M059J (cell line): ENCODE measurements at places on chromosomes 6 and 20. TPM values are rescaled to one million over a fixed set of nuclear protein-coding genes. Genes with fewer than 3 reads are reported as not detected.
A peak's percentile ranks its signal among the peaks of the same experiment; 100 is the strongest.

Gene CLPSL2
- total RNA-seq = not detected in 2 replicates

Gene ELMO2
- 46.4 and 54.9 TPM in 2 replicates for total RNA-seq

Gene SLC32A1
- total RNA-seq = not detected in 2 replicates

DNA sequence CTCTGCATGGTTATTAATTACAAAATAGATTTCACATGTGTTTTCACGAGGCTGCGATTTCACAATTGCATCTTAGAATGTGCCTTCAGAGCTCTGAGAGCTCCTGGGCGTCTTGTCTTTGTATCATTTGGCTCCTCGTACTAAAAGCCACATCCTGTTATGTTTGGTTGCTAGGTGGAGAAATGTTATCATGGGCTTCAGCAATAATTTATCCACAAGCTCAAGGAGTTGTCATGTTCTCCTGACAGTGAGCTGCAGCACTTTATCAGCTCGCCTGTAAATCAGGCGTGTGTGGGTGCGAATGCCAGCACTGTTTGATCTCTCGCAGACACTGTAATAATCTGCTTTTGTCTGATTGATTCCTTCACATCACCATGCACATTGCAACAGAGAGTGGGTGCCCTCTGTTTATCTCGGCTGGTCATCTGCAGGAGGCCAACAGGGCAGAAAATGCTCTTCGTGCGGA lies 218.6 kb upstream of the ZFP64 start:
- DNase-seq = peak; percentile 93

- DNase-seq = no peak
Observed at GRCh38 chr6:153309651-153310050, 178.6 kb upstream of the RGS17 start.

DNA sequence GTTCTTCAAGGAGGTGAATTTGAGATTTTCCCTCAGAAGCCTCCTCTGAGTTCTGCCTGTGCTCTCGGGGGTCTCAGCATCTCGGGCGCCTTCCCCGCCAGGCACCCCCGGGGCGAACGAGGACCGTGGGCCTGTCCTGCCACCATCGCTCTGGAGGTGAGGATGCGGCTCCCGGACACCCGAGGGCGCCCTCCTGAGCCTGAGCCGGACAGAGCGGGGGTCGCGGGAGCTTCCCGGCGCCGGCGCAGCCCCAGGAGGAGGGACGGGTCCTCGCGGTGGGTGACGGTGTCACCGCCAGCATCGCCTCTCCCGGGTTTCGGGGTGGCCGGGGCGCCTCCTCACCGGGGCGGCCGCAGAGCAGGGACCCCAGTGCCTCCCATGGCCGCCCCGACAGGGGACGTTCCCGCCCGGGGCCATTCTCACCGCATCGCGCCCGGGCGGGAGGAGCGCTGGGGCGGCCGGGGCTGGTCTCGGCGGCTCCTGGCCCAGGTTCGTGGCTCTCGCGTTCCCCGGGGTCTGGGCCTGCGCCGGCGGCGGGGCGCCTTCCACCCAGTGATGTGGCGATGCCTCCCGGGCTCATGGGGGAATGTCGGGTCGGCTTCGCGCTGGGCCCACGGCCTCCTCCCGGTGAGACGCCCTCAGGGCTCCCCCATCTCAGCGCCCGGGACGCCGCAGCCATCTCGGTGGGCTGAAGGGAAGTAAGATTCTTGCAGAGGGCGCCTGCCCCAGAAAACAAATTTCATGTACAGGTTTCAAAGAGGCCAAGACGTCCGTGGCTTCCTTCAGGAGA lies 210.5 kb downstream of the ERMARD start:
- no peak for DNase-seq

DNA sequence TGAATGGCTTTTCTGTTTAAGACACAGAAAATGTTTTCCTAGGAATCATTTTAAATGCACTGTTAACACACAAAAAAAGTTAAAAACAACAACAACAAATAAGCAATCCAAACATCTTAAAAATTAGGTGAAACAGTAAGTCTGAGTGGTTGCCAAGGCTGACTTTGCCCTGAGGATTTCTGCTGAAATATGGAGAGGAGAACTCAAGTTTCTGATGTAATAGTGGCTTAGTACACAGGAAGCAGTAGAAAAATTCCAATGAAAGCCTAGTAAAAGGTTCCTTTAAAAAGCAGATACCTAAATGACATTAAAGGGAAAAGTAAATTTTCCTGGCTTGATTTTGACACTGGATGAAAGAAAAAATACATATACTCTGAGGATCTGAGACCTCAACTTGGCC lies 184.2 kb downstream of the EPM2A start:
- no peak for DNase-seq

DNA sequence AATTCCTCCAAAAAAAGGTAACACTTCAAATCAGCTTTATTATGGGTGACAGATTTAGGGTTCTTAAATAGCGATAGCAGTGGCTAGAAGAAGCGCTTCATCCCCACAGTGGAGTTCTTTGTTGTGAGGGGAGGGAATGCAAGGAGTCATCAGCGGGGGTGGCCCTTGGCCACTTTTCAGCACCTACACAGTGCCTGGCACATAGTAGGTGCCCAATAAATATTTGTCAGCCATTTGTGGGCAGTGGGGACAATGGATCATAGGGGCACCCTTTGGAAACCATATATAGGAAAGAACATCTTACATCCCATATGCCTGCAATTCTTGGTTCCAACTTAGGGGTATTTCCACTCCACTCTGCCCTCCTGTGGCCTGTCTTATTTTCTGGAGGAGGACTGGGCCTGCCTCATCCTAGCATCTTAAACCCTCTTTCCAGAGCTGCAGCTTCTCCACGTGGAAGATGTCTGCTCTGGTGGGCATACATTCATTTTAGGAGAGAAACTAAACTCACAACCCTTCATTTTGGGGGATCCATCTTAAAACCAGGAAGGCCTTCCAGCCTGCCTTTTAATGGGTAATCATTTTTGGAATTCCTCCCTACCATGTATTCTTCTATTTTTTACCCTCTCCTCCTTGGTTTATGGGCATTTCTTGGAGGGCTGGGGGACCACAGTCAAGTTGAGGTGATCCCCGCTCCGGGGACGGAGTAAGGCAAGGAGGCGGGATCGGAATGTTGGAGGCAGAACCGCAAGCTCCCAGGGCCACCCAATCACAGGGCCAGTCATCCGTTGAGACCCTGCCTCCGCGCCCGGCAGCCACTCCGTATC lies 2.6 kb upstream of the GPSM3 start:
- DNase-seq = peak; percentile 67

DNA sequence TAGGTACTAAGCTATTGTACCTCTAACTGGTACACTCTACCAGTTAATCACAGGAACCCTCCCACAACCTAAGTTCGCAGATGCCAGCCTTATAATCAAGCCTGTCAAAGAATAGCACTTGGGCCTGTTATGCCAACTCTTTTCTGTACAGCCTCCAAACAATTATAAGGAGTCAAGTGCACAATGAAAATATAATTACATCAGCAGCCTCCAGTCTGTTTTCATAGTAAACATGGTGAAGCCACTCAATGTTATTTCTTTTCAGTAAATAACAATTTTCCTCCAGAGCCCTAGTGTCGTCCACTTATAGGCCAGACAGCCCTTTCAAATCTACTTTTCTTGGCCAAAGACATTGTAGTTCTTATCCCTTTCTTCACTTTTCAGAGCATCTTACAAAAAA lies 82.7 kb upstream of the CARMIL1 start:
- no peak for DNase-seq

GRCh38 chr6:32226434-32226833 lies 2.6 kb upstream of the NOTCH4 start:
- DNase-seq = no peak

- DNase-seq = no peak
Observed at GRCh38 chr20:32702706-32703425, 29.1 kb upstream of the C20orf203 start.

- no peak for DNase-seq
Observed at GRCh38 chr6:77383026-77383425, 80.3 kb downstream of the HTR1B start.

GRCh38 chr6:142222022-142222421 lies 75.0 kb downstream of the VTA1 start:
- DNase-seq = no peak

DNA sequence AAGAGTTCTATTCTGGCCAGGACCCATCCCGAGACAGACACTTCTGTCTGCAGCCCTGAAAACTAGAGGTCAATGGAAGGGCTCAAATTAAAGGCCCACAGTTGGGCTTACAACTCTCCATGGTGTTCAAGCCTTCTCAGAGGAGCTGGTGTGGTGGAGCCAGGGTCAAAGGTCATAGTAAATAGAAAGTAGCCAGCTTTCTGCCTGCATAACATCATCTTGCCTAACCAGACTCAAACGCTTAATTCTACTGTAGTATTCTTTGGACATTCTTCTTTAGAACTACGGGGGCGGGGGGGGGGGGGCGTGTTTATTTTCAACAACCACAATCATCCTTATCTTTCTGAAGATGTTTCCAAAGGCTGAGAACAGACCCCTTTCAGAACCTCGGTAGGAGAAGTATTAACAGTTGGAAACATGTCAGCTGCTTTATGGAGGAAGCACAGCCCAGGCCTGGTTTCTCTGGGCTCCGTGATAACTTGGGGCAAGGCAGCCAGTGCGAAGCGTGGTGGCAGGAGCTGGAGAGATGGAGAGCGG lies 1.5 kb upstream of the RREB1 start:
- peak; percentile 44 for DNase-seq

- no peak for DNase-seq
Observed at GRCh38 chr20:63596423-63596822, 22.4 kb upstream of the HELZ2 start.

DNA sequence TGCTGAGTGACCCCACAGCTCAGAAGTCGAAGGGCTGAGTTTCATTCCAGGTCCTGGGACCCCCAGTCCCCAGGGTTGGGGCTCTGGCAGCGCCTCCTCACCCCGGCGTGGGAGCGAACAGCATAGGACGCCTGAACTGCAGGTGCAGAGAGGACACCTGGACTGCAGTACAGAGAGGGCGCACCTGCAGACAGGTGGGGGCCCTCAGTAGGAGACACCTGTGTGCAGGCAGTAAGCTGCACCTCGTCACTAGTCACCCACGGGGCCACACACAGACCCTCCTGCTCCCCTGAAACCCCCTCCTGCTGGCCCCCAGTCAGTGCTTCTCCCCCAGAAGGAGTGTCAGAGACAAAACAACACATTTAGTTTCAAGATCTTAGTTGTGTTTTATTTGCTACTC lies 8.6 kb upstream of the NKAIN4 start:
- DNase-seq = no peak

DNA sequence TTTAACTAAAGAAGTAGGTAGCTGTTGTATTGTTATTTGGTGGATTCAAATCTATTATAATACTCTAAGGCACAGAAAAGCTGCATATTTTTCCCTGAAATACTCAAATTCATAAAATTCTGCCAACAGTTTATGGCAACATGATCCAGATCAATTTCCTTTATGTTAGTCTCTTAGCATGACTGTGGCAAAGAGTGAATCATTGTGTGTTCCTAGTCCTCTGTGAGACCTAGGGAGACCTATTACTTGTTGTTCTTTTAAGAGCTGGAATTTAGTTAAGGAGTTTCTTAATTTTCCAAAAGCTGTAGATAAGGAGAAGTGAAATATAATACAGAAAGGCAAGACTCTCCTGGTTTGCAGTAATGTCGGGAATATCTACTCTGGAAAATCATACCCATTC lies 149.6 kb downstream of the RIMS1 start:
- DNase-seq = no peak

- no peak for DNase-seq
Observed at GRCh38 chr20:46758929-46759669, 49.6 kb downstream of the SLC2A10 start.
